Mammary microvascular endothelial cell (primary cell): ENCODE measurements at places on chromosomes 3 and 15. TPM values are rescaled to one million over a fixed set of nuclear protein-coding genes. Genes with fewer than 3 reads are reported as not detected.

MYZAP gene
- 9.4 and 13.8 TPM in 2 replicates for total RNA-seq

WDR49 gene
- not detected in 2 replicates for total RNA-seq

SAMMSON gene
- total RNA-seq = not detected in 2 replicates

CPNE9 gene
- total RNA-seq = 0.30 TPM in 1 of 2 replicates, not detected in the other

CLDN16 gene
- total RNA-seq = 0.13 and 0.39 TPM in 2 replicates

EXD1 gene
- total RNA-seq = not detected in 2 replicates
